Testis (tissue), 5 donors: ENCODE measurements at places on chromosomes 3 and 15. TPM values are rescaled to one million over a fixed set of nuclear protein-coding genes. Genes with fewer than 3 reads are reported as not detected.

- no peaks in the 10 kb centered on the region for H3K27me3 ChIP-seq
- no peak overlapping the region for H3K4me3 ChIP-seq
- H3K27ac ChIP-seq: no peak overlapping the region
- no peak for DNase-seq
- H3K4me1 ChIP-seq: no peaks in the 10 kb centered on the region
Observed at GRCh38 chr3:61172684-61173083, 78.6 kb downstream of the FHIT start.

DNA sequence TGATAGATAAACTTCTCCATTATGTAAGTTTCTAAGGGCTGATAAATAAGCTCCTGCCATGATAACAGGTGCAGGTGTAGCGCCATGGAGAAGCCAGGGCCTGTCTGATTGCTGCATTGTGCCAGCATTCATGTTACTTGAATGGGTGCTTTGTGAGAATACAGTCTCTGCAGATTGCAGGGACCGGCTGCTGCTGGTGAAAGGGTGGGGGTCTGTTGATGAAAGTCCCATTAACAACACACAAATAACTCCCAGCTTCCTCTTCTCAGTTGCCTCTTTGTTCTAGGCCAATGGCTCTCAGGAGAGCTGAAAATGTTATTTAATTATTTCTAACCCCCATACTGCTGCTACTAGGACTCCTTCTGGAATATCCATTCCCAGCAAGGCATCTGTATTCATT, 77.2 kb downstream of the RTP4 start:
- no peaks in the 10 kb centered on the region for H3K27me3 ChIP-seq
- H3K4me1 ChIP-seq: peaks cover 6% of the 10 kb centered on the region
- H3K27ac ChIP-seq: no peak overlapping the region
- no peak overlapping the region for H3K4me3 ChIP-seq

XCR1 gene
- total RNA-seq: 0.16 TPM

DNA sequence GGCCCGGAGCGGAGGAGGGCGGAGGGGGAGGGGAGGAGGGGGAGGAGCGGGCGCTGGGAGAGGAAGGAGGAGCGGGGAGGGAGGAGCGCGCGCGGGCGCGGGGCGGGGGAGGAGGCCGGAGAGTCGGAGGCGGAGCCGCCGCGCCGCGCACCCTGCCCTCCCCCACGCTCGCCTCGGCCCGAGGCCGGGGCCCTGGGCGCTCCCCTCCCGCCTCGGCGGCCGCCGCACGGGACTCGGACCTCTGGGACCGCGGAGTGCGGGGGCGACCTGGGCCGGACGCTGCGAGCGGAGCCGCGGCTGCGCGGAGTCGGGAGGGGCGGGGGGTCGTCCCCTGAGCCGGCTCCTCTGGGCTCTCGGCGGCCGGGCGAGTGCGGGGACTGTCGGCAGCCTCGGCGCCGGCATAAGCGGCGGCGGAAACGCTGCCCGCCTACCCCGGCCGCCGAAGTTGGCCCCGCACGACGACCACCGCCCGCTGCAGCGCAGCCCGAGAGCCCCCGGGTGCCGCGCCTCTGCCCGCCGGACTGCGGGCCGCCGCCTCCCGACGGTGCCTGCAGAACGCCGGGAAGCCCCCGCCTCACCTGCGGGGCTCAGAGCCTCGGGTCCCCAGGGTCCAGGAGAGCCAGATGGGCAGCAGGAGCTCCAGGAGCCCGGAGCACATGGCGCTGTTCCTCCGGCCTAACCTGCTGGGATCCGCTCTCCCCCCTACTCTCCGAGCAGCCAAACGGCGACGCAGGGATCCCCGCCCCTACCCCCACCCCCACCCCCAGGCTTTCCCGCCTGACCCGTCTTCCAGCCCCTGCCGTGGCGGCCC, 406 bp upstream of the GABRB3 start:
- H3K27me3 ChIP-seq: no peaks in the 10 kb centered on the region
- no peak overlapping the region for H3K27ac ChIP-seq
- DNase-seq: peak; percentile 68
- no peaks in the 10 kb centered on the region for H3K4me1 ChIP-seq

DNA sequence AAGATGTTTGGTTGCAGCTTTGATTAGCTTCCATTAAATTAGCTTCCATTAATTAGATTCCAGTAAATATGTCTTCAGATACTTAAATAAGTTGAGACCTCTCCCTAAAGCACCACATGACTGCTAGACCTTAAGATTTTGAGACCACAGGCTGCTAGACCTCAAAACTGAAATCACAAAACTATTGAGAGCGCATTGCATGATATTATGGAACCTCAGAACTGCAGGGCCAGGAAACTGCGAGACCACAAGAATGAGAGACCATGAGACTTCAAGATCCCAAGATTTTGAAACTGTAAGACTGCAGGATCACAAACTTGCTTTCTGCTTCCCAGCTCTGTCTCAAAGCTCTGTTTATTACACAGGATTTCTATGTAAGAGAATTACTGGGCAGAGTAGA, 87.4 kb downstream of the TRIM42 start:
- no peaks in the 10 kb centered on the region for H3K4me1 ChIP-seq
- DNase-seq: no peak
- H3K36me3 ChIP-seq: no peaks in the 10 kb centered on the region
- H3K27ac ChIP-seq: no peak overlapping the region
- no peak overlapping the region for H3K4me3 ChIP-seq

GRCh38 chr15:74543583-74543982, 2.6 kb downstream of the ARID3B start:
- H3K4me1 ChIP-seq: peaks cover 30% of the 10 kb centered on the region
- no peak for DNase-seq
- H3K4me3 ChIP-seq: no peak overlapping the region
- H3K36me3 ChIP-seq: no peaks in the 10 kb centered on the region
- H3K27ac ChIP-seq: no peak overlapping the region

TRIM71 gene
- 20.6 TPM for total RNA-seq

DNA sequence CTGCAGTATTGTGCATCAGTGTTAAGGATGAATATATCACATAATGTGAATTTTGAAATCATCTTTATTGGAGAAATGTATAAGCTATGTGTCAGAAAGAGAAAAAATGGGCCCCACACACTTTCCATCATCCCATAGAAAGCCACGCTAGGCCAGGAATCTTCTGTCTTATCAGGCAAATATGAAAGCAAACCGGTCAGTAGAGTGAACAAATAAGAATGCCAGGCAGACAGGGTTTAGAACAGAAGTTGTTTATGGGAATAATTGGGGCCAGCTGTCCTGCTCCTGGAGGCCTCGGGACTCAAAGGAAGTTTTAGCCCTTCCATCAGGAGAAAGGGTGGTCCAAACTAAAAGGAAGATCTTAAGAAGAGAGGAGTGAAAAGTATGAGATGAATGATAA, 39.5 kb downstream of the ZNF280D start:
- H3K27me3 ChIP-seq: no peaks in the 10 kb centered on the region
- no peak overlapping the region for H3K27ac ChIP-seq
- no peaks in the 10 kb centered on the region for H3K36me3 ChIP-seq
- no peak overlapping the region for H3K4me3 ChIP-seq

- peaks cover 25% of the 10 kb centered on the region for H3K4me1 ChIP-seq
- no peak for DNase-seq
- no peak overlapping the region for H3K4me3 ChIP-seq
- H3K36me3 ChIP-seq: no peaks in the 10 kb centered on the region
- H3K27ac ChIP-seq: no peak overlapping the region
Observed at GRCh38 chr3:188287339-188287738, 133.4 kb downstream of the LPP start.

PATL2 gene
- total RNA-seq: 0.87 TPM

CCDC54 gene
- 107 TPM for total RNA-seq

DNAJC19 gene
- 28.1 TPM for total RNA-seq

GRCh38 chr3:184258926-184259325, 2.4 kb downstream of the CAMK2N2 start:
- no peak overlapping the region for H3K27ac ChIP-seq
- H3K4me1 ChIP-seq: peaks cover 25% of the 10 kb centered on the region
- H3K4me3 ChIP-seq: no peak overlapping the region
- DNase-seq: no peak
- H3K27me3 ChIP-seq: no peaks in the 10 kb centered on the region

GRCh38 chr15:51982013-51982769, 10.6 kb upstream of the LEO1 start:
- H3K27me3 ChIP-seq: no peaks in the 10 kb centered on the region
- peak overlapping the region; percentile 9 for H3K27ac ChIP-seq
- DNase-seq: no peak

DNA sequence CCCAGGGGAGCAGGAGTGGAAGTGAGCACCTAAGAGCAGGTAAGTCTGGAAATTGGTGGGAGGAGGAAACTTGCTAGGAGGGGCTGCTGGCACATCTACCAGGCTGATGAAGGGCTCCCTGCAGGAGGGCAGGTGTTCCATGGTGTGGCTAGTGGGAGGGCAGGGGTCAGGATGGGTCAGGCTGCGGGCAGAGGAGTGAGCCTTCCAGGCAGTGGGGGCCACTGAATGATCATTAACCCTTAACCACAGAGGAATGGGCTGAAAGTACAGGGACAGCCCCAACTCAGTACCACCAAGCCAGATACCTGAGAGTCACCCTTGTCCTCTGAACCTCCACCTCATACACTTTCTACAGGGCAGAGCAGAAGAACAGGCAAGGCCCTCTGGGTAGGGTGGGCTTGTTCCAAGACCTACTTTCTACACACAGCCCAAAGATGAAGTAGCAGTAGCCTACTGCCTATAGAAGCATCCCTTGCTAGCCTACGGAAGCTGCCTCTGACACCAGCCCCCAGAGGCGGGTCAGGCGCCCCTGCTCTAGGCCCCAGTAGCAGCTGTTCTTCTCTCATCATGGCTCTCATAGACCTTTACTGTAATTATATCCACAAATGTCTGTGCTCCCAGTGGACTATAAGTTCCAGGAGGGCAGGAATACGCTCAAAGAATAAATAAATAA, 4.6 kb downstream of the RAB6B start:
- no peaks in the 10 kb centered on the region for H3K27me3 ChIP-seq
- no peaks in the 10 kb centered on the region for H3K36me3 ChIP-seq
